Pons (tissue), 1 donor: ENCODE measurements at places on chromosomes 12 and 14.

DNA sequence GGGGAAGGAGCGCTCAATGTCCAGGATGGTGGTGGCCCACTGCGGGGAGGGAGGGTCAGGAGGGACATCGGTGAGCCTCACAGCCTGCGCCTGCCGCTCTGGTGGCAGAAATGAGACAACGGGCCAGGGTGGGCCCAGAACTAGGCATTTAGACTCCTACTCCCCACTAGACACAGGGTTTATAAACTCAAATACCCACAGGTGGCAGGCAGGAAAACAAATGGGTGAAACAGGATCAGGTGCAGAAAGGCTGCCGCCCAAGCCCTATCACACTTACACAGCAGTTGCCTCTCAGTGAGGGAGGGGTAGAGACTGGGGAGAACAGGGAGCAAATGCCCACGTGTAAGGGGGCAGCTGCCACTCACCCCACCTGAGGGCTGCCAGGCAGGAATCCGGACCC, 46.4 kb downstream of the TRPV4 start:
- DNase-seq: no peak

DNA sequence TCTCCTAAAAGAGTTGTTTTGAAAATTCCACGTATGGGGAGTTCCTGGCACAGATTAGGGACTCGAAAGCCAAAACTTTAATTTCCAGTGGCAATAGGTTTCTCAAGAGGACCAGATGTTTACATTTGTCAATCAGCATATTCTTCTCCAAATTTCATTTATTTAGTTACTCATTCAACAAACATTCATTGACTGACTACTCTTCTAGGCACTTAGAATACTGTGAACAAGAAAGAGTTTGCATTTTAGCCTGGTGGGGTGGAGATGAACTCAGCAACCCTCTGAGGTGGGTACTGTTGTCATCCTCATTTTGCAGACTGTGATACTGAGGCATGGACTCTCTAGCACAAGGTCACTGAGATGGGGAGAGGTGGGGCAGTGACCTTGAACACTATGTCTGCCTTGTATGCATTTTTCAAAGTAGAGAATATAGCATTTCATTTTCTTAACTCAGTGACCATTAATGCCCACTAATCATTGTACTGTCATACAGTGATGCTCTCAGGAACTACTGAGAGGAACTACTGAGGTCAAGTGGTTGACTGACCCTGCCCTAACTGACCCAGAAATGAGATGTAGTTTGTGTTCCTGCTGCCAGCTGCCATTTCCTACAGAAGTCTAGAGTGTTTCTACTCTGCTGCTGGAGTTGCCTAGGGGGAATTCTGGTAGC, 2.2 kb downstream of the L3HYPDH start:
- DNase-seq: no peak

DNA sequence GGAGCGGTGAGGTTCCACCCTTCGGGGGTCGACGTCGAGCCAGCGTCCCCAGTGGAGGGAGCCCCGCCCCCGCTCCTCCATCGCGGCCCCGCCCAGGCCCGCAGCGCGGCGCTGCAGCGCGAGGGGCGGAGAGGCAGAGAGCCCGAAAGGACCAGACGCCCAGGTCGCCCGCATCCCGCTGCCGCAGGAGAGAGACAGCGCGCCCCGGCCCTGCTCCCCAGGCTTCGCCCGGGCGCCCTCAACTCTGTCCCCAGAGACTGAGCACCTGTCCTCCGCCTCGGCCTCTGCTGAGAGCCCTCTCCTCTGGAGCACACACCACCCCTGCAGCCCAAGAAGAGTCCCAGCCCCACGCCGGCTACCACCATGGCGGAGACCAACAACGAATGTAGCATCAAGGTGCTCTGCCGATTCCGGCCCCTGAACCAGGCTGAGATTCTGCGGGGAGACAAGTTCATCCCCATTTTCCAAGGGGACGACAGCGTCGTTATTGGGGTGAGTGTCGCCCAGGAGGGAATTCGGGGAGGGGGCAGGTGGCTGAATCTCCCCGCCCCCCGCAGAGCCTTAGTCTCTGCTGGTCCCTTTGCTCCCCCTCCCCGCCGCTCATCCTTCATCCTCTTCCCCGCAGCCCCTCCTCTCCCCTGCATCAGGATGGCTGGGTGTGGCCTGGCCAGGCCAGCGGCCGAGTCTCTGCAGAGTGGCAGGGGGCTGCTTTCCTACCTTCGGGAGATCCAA, at the start of gene KIF5A:
TSS of gene KIF5A (plus strand) at position 136 of the 732 bp plus-strand sequence. CDS start at position 364, 228 bp downstream.
- peak; percentile 41 for DNase-seq

DNA sequence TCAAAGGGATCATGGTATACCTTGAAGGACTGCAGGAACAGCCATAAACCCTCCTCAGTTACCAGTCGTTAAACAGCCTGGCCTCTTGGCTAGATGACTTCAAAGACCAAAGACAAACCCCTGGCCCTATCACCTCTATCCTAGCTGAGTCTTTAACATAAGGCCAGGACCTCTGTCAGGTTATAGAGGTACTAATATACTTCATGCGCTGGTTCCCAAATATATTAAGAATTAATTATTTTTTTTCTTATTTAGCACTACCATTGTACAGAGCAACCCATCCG, 459.8 kb downstream of the RAD51B start:
- no peak for DNase-seq

DNA sequence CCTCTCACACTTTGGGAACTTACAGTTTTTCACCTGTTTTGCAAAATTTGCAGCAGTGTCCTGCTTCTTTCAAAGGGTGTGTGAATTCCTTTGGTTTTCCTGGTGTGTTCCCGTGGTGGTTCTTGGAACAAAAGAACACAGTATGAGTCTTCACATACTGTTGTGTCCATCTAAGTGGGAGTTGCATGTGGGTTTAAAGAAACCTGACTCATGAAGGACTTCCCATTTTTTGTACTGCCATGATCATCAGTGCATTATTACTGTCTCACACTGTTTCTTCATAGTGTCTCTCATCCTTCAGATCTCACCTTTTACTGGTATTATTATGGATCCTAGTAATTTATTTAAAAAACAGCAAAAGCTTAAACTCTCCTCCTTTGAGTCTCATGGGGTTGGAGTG, 3.8 kb upstream of the GZMH start:
- no peak for DNase-seq

GRCh38 chr14:96502621-96503305, 581 bp downstream of the PAPOLA start:
- peak; percentile 49 for DNase-seq

DNA sequence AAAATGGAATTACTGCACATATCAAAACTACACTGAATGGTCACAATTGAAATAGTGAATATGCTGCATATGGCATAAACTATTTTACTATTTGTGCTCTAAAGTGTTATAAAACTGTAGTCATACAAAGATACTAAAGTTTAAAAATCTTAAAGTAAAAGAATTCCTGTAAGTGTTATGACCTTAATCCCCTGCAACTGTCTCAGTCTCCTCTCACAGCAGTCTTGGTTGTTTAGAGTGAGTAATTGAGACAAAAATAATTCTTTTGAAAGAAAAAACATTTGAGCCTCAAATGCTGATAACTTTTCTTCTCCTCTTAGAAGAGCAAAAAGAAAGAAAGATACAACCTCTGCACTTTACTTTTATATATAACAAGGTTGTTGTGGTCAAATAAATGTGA, 99.9 kb downstream of the SYT1 start:
- DNase-seq: no peak
